Natural killer cell treated with Interleukin-12 subunit alpha and Interleukin-12 subunit beta and Interleukin-15 and Interleukin-18, amount 100 ng/mL, for 72 hours (primary cell): ENCODE measurements at places on chromosomes 5 and 9. TPM values are rescaled to one million over a fixed set of nuclear protein-coding genes. Genes with fewer than 3 reads are reported as not detected.
A peak's percentile ranks its signal among the peaks of the same experiment; 100 is the strongest.

The MARCOL gene
- not detected for total RNA-seq

The BTNL8 gene
- total RNA-seq = not detected

The FOXD4 gene
- total RNA-seq = 0.22 TPM

The PTPN3 gene
- 0.81 TPM for total RNA-seq

The NPR3 gene
- total RNA-seq = not detected

DNA sequence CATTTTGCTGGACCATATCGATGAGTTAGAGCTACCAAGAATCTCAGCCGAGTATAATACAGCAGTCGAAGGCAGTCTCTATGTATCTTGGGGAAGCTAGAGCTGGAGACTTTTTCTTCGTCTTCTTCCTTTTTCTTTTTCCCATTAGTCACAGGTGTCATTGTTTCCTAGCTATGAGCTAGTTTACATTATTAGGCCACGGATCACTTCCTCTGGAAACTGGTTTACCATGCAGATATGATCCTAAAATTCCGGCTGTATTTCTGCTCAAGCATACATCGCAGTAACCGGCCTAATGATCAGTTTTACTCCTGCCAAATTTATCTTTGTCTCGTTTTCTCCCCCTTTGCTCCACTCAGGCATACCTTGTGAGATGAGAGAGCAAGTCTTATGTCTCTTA is 312.8 kb downstream of the ARHGAP26 start:
- no peaks in the 10 kb centered on the region for H3K27me3 ChIP-seq
- no peak overlapping the region for H3K4me3 ChIP-seq
- no peak overlapping the region for H3K27ac ChIP-seq
- no peak for DNase-seq
- peaks cover 21% of the 10 kb centered on the region for H3K4me1 ChIP-seq

DNA sequence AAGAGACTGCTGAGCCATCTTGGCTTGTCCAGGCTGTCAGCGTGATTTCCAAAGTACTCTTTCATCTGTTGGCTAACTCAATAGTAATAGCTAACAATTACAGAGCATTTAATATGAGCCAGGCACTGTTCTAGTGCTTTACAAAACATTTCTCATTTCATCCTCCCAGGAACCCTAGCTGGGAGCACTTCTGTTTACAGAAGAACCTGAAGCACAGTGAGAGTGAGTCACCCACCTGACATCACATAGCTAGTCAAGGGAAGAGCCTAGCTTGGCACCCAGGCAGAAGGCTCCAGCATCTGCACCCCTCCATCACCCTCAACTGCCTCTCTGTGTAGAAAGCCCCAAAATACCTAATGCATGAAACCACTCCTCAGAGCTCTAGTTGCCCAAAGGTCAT is 57.5 kb upstream of the IQGAP2 start:
- H3K36me3 ChIP-seq = no peaks in the 10 kb centered on the region
- H3K4me1 ChIP-seq = peaks cover 16% of the 10 kb centered on the region
- no peaks in the 10 kb centered on the region for H3K27me3 ChIP-seq
- no peak overlapping the region for H3K27ac ChIP-seq

GRCh38 chr9:84261070-84261746 is 79.3 kb downstream of the SLC28A3 start:
- no peak for DNase-seq
- H3K36me3 ChIP-seq = no peaks in the 10 kb centered on the region
- no peak overlapping the region for H3K4me3 ChIP-seq
- H3K4me1 ChIP-seq = peaks cover 6% of the 10 kb centered on the region
- H3K27me3 ChIP-seq = peaks cover 15% of the 10 kb centered on the region
- no peak overlapping the region for H3K27ac ChIP-seq

DNA sequence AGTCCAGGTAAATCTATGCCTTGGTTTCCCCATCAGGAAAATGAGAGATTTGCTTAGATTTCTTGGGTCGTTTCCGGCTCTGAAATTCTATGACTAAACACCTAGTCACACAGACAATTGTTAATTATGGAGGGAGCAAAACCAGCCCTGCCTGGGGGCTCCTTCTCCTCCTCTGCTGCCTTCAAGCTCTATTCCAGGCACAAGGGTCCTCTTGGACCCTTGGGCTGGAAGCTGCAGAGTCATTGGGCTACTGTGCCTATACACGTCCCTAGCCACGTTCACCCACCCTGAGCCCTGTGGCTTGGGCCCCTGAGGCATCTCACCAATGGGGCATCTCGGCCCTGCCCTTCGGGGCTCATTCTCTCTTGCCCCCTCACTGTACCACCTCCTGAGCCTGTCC is 73.8 kb upstream of the TBC1D2 start:
- no peak overlapping the region for H3K27ac ChIP-seq
- H3K4me1 ChIP-seq = no peaks in the 10 kb centered on the region
- H3K27me3 ChIP-seq = peaks cover 10% of the 10 kb centered on the region
- DNase-seq = no peak

DNA sequence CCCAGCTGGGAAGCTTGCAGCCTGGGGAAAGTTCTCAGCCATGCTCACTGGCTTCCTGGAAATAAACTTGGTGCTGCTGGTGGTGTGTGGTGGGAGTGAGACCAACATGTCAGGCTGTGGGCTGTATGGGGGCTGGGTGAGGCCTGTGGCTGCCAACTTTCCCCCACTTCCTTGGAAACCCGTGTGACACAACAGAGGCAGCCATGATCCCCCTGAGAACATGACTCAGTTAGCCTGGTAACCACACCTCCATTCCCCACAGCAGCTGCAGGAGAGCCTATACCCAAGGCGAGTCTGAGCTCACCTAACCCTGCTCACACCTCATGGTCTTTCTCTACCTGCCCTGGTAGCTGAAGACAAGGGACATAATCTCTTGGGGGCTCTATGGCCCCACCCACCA is 72.7 kb upstream of the RGMB start:
- no peaks in the 10 kb centered on the region for H3K27me3 ChIP-seq
- peaks cover 8% of the 10 kb centered on the region for H3K36me3 ChIP-seq

DNA sequence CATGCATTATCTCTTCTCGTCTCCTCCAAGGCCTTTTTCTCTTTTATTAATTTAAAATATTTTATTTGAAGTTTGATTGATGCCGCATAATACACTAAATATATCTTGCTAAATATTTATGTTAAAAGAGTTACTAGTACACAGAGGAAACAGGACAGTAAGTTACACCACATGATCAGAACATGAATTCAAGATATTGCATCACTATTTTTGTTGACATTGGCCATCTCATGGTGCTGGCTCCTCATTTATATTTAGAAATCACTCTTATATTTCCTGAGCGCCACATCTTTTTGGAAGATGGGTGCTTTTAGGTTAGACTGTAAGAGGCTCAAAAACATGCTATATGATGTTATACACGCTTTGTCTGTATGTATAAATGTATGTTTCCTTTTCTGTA is 23.0 kb downstream of the SPEF2 start:
- H3K36me3 ChIP-seq = peaks cover 26% of the 10 kb centered on the region
- H3K4me3 ChIP-seq = no peak overlapping the region
- H3K4me1 ChIP-seq = no peaks in the 10 kb centered on the region
- no peaks in the 10 kb centered on the region for H3K27me3 ChIP-seq
- no peak overlapping the region for H3K27ac ChIP-seq

DNA sequence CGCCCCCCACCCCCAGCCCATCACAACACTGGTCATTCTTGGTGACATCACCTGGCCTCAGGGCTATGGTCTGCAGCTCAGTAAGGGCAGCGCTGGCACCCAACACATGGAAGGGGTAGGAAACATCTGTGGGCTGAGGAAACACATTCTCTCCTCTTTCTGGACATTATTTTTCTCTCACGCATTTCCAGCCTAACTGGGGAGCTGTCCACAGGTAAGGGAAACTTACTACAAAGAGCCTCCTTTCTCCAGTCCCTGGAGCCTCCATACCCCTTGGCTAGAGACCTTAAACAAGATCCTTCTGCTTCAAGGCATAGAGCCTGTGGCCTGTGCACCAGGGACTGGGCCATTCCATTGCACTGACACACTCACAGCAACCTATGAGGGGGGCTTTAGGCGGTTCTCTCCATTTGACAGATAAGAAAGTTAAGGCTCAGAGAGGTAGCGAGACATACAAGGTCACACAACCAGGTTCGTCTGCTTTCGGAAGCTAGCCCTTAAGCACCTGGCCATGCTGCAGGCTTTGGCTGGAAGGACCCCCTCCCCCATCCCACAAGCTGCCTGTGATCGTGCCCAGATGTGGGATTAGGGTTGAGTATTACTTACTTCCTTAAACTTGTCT is 40.7 kb downstream of the CXXC5 start:
- H3K4me1 ChIP-seq = peaks cover 19% of the 10 kb centered on the region
- no peak for DNase-seq
- no peak overlapping the region for H3K27ac ChIP-seq

- no peak overlapping the region for H3K27ac ChIP-seq
- no peaks in the 10 kb centered on the region for H3K4me1 ChIP-seq
- H3K36me3 ChIP-seq = no peaks in the 10 kb centered on the region
- no peak overlapping the region for H3K4me3 ChIP-seq
These were observed 108.7 kb downstream of the JAKMIP2 start for GRCh38 chr5:147673791-147674190.

DNA sequence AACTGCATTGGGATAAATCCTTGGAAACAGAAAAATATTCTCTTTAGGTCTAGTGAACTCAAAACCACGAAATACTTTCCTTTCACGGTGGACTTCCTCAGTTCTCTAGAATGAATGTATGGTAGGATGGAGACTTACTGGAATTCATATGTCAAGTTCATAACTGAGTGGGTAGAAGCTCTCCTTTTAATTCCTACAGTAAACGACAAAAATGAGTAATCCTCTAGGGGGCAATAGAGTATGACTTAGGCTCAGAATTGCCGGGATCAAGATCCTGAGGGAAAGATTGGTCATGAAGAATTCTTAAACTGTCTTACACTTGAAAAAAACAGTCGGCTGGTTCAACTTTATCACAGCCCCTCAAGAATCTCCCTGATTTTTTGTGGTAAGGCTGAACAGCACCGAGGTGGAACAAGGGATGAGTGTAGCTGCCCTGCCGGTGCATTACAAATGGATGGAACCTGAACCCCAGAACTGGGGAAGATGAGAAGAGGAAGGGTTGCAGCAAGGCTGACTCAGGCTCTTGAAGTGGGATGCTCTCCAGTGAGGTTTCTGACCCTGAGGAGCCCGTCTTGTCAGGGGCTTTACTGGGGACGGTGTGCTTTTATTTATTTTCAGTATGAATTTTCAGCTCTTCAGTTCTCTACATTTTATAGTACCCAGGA is 14.0 kb upstream of the LOX start:
- no peak overlapping the region for H3K27ac ChIP-seq
- H3K36me3 ChIP-seq = no peaks in the 10 kb centered on the region
- no peak for DNase-seq

DNA sequence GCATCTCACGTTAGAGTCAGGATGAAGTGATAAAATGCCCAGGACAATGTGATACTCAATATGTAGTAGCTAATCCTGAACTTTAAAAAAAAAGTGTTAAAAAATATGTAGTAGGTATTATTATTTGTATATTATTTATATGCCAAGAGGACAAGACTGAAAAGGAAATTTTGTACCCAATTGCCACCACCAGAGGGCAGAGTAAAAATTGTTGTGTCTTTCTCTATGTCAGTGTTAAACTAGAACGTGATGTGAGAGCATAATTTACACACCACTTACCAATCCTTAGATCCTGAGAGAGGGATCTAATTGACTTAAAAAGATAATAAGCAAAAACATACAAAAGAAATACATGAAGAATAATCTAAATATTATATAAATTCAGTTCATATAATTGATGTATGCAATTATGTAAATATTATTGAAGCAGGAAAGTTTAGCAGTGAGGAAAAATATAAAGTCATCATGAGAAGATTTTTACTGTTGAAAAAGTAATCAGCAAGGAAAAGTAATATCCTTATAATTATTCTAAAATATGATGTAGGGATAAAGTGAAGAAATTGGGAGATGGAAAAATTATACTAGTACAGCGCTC is 288.9 kb downstream of the RAB3C start:
- no peak overlapping the region for H3K27ac ChIP-seq
- H3K27me3 ChIP-seq = peaks cover 14% of the 10 kb centered on the region
- no peak for DNase-seq
- no peaks in the 10 kb centered on the region for H3K36me3 ChIP-seq

DNA sequence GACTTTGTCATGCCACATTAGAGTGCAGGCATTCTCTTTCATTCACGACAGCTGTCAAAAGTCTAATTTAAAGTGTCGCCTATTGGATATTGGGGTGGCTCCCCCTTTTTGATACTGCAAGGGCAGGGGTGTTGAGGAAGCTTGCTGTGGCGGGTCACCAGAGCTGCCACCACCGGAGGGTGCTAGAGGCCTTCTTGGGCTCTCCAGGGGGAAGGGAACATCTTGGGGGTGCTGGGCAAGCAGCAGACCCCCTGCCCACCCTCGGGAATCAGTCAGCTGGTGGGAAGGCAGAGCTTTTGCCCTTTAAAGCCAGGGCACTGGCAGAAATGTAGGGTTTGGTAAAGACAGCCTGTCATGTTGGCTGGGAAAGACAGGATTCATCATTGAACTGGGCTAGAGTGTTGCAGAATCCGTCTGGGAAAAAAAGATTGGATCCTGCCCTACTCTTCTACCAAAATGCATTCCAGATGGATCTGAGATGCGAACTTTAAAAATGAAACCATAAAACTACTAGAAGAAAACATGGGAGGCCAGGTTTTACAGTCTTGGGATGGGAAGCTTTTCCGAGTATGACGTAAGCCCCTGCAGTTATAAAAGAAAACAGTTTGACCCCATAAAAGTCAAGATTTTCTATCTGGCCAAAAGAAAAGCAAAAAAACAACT is 22.3 kb downstream of the COL5A1 start:
- no peaks in the 10 kb centered on the region for H3K36me3 ChIP-seq

- H3K4me3 ChIP-seq = peak overlapping the region; percentile 66
- DNase-seq = peak; percentile 65
- no peaks in the 10 kb centered on the region for H3K27me3 ChIP-seq
- H3K36me3 ChIP-seq = no peaks in the 10 kb centered on the region
- H3K27ac ChIP-seq = peak overlapping the region; percentile 74
These were observed 78.4 kb upstream of the ITGA1 start for GRCh38 chr5:52709167-52709925.

- H3K27ac ChIP-seq = no peak overlapping the region
- DNase-seq = no peak
- no peaks in the 10 kb centered on the region for H3K36me3 ChIP-seq
- H3K27me3 ChIP-seq = peaks cover 16% of the 10 kb centered on the region
These were observed 171.8 kb downstream of the FSTL4 start for GRCh38 chr5:133440467-133441115.

DNA sequence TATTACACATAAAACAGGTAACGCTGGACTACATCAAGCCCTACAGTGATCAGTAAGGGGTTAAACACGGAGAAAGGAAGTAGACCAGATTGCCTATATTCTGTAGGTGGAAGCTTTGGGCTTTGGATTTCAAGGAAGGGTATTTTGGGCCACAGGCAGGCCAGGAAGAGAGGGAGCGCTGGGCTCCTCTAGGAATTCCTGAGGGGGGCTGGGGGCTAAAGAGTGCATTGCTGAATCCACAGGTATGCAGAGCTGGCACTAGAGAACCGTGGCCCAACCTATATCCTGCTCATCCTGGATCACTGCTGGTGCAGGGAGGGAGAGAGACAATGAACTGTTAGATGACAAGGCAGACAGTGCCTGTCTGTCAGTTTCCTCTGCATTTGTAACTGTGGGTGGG is 367.1 kb downstream of the CSNK1G3 start:
- no peak overlapping the region for H3K27ac ChIP-seq
- H3K27me3 ChIP-seq = no peaks in the 10 kb centered on the region
- H3K4me3 ChIP-seq = no peak overlapping the region
- H3K36me3 ChIP-seq = no peaks in the 10 kb centered on the region
